ENCODE measurements at places on chromosomes 2 and 18. TPM values are rescaled to one million over a fixed set of nuclear protein-coding genes. Genes with fewer than 3 reads are reported as not detected.
A peak's percentile ranks its signal among the peaks of the same experiment; 100 is the strongest.

- DNase-seq, result no peak
Measured at GRCh38 chr2:238389988-238390589, 36.6 kb upstream of the ASB1 start.

- no peak for DNase-seq
Measured at GRCh38 chr2:46441838-46442712, 37.3 kb upstream of the TMEM247 start.

DNA sequence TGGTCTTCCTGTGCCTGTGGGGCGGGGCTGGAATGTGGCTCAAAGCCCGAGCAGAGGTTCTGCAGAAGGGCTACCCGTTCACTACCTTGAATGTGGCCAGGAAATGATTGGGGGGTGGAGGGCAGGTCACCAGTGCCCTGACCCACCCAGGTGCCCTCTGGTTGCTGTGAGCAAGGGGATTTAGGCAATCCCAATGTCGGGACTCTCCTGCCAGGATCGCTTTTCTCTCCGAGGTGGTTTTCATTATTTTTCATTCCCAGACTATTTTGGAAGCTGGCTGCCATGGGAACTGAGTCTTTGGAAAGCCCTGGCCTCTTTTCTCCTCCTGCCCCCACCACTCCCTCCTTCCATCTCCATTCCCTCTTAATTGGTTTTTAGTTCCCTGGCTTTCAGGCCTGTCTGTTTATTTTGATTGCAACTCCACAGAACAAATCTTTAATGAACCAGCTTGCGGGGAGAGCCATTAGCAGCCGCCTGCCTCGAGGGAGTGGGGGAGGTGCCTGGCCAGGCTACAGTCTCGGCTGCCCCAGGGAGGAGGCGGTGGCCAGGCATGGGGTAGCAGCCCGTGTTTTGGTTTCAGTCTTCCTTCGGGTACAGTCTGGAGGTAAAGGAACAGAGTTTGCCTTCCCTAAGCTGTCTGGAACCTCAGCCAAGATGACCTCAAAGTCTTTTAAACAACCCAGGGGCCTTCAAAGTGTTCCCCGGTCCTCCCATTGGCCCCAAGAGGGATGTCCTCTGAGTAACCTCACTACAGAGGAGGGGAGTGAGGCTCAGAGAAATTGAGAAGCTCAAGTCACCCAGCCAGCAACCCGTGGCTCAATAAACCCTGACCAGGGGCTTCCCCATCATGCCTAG is 114.4 kb upstream of the HAAO start:
- DNase-seq, result no peak

The MRO gene
- total RNA-seq, result 0.94 TPM

DNA sequence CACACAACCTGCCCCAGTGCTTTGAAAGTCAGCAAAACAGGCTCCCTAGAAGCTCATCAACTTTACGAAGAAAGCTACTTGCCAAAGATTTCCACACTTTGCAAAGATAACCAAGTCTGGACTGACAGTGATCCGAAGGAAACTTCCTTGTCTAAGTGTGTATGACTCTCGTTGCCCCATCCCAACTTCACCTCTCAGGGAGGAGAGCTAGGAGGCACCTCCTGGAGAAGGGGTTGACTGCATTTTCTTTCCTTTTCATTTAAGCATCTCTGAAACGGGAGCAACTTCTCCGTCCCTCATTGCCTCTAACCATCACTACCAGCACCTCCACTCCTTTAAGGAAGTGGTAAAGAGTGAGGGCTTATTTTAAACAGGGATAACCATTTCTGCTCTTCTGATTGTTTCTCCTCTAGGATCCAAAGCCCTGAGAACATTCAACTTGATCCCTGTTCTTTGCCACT is 7.0 kb downstream of the ZEB2 start:
- no peak for DNase-seq

The CYP27C1 gene
- 2.2 TPM for total RNA-seq

- DNase-seq, result no peak
Measured at GRCh38 chr2:215900843-215901242, 112.5 kb downstream of the MREG start.

GRCh38 chr2:153891051-153891450 is 19.3 kb downstream of the GALNT13 start:
- no peak for DNase-seq

GRCh38 chr2:206062724-206063123 is 23.2 kb downstream of the INO80D start:
- no peak for DNase-seq

DNA sequence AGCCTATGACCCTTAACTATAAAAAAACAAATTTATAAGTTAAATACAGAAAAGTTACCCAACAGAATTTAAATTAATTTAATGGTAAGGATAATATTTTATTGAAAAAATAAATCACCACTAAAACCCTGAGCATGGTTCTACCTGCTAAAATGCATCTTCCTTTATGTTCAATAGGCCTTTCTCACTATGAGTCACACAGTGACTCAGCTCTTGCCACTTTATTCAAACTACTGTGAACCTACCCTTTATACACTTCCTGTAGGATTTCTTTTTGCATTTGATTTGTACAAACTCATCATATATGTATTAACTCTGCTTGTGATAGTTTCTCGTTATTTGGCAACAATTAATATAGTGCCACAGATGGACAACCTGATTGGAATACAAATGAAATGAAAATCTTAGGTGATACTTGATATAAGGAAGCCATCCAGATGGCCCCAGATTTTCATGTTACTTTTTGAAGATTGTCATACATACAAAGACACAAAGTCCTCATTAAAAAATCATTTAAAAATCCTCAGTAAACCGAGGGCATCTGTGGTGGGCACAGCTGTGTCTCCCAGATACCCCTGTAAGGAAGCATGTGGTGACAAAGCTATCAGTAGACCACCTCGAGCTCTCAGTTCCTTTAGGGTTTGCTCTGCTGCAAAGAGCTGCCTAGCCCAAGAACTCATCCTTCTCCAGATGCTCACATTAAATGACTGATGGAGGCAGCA is 55.2 kb upstream of the COBLL1 start:
- no peak for DNase-seq

The ABCG8 gene
- 0.31 TPM for total RNA-seq

DNA sequence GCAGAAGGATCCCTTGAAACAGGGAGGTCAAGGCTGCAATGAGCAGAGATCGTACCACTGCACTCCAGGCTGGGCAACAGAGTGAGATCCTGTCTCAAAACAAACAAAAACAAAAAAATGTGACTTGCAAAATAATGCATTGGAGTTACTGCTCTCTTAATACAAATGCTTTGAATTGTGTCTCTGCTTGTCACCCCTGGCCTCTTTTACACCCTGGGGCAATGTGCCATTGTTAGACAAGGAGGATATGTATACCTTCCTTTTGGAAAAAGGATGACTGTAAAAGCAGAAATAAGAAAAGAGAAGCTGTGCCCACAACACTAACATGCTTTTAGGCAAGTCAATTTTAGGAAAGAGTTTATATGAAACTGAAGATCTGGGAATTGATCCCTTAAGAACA is 20.8 kb upstream of the C2orf74 start:
- no peak for DNase-seq

- no peak for DNase-seq
Measured at GRCh38 chr18:49985236-49985635, 171.9 kb upstream of the ACAA2 start.

DNA sequence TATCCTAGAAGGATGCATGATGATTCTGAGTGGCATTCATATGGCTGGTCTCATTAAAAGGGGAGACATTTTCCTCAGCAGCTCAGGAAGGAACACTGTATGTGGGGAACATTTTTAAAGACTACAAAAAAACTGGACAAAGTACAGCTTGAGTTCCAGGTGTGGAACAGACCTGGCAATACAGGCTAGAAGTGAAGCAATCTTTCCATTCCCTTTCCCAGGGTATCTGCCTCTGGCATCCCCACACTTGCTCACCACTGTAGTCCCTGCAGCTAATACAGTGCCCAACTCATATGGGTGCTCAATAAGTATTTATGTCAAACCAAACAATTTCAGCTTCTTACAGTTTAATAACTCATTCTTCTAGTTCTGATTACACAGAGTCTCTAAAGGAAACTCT is 8.1 kb downstream of the RNF103 start:
- no peak for DNase-seq

The GAD1 gene
- total RNA-seq, result 58.2 TPM

GRCh38 chr2:112257575-112257974 is 2.7 kb upstream of the ZC3H8 start:
- no peak for DNase-seq

- DNase-seq, result no peak
Measured at GRCh38 chr18:13983506-13983905, 68.2 kb upstream of the MC2R start.

DNA sequence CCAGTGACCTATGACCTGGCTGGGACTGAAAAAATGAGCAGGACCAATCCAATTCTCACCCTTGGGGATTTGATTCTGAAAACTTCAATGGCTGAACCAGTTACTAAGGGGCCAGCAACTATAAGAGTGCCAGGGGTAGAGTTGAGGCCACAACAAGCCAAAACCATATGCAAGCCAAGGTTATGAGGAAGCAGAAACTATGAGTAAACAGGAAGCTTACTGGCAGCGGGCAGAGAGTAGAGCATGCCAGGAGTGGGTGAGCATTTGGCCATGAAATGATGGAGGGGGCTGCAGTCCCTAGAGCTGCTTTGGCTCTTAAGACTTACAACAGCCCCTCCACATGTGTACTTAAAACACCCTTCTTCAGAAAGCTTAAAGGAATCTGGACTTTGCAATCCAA is 82.4 kb downstream of the RBMS1 start:
- DNase-seq, result no peak

- no peak for DNase-seq
Measured at GRCh38 chr18:77015771-77016710, 116.5 kb downstream of the MBP start.

GRCh38 chr2:232831496-232831895 is 38.6 kb upstream of the SNORC start:
- DNase-seq, result no peak

The ZNF638 gene
- total RNA-seq, result 399 TPM

The TM4SF20 gene
- not detected for total RNA-seq

- DNase-seq, result no peak
Measured at GRCh38 chr2:156399224-156399949, 36.8 kb upstream of the GPD2 start.

DNA sequence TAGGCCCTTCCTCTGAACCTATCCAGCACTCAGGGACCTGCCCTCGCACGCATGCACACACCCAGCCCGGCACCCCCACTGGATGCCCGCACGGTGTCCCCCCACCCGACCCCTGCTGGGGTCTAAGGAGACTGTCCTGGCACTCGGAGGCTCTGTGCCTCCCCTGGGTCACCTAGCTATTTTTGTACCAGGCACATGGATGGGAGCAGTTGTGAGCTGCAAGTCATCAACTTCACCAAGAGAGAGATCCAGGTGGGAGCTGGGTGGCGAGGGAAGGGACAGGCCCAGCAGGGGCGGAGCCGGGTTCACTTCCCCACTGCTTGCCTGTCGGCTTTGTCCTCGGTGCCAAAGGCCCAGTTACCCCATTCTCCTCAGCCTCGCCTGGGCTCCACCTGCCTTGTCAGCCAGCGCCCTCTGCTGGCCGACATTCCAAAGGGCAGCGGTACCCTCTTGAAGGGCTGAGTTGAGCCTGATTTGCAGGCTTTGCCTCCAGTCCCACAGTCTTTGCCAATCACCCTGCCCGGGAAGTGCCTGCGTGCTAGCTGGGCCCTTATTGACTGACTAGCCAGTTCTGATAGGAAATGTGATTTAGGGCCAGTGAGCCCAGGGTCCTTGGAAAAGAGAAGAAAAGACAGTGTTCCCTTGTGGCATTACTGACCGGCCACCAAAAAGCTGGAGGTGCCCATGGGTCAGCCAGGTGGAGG is 5.8 kb downstream of the NT5DC4 start:
- DNase-seq, result peak; percentile 83
